Stimulated activated CD8-positive, alpha-beta memory T cell treated with anti-CD3 and anti-CD28 coated beads, Interleukin-15, amount 100 ng/mL, for 4 hours (primary cell): ENCODE measurements at places on chromosomes 11 and 22.

- no peak for DNase-seq
These were observed 458.4 kb upstream of the LRRC4C start for GRCh38 chr11:41917900-41918299.

DNA sequence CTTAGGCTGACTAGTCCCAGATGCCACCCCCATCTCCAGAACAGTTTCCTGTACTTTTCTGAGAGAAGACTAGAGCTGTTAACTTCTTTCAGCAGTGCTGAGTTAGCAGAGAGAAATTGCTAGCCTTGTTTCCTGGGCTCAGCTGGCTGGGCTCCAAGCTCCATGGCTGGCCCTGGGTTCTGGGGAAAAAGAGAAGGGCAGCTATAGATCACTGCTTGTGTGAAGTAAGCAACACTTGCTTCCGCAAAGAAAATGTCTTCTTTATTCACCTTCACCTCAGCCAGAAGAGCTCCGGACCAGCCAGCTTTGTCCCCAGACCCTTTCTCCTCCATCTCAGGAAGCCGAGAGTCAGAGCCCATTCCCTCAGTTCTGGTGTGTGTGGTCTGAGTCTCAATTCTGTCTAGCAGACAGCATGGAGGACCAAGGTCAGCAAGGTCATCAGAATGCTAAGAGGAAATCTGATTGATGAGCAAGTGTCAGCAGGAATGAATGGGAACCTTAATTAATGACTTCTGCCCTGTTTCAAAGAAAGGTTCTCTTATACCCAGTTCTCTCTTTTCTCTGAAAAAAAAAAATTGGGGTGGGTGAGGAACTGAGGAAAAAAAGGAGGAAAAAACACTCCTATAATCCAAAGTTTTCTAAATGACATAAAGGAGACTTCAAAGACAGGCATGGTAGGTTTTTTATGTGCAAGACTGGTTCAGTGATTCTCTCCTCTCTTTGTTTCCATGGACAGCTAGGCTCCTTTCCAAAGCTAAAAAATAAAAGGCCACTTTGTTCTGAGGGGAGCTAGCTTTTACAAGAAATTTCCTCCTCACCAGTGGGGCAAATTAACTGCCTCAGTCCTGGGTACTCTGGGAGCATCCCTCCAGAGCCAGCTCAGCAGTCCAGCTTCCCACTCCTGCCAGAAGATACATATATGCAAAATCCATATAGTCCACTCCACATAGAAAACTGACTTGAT, 63.6 kb upstream of the FAM181B start:
- no peak for DNase-seq

DNA sequence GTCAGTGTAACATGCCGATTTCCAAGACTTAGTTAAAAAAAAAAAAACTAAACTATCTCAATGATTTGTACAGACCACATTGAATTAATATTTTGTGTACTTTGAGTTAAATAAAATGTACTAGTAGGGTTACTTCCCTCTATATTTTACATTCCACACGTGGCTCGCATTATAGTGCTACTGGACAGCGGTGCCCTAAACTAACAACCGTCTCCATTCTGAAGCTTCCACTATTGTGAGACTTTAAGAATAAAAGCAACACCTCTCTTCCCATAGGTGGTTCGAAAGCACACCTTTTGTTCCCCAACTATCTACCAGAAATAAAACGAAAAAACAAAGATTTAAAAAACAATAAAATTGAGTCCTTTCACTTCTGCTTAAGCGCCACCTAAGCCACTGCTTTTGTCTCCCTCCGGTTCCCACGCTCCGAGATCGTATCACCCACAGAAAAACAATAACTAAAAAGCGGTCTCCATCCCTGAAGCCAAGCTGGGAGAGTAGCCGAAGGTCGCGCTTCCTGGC, 380 bp upstream of the TTC17 start:
- no peak for DNase-seq

DNA sequence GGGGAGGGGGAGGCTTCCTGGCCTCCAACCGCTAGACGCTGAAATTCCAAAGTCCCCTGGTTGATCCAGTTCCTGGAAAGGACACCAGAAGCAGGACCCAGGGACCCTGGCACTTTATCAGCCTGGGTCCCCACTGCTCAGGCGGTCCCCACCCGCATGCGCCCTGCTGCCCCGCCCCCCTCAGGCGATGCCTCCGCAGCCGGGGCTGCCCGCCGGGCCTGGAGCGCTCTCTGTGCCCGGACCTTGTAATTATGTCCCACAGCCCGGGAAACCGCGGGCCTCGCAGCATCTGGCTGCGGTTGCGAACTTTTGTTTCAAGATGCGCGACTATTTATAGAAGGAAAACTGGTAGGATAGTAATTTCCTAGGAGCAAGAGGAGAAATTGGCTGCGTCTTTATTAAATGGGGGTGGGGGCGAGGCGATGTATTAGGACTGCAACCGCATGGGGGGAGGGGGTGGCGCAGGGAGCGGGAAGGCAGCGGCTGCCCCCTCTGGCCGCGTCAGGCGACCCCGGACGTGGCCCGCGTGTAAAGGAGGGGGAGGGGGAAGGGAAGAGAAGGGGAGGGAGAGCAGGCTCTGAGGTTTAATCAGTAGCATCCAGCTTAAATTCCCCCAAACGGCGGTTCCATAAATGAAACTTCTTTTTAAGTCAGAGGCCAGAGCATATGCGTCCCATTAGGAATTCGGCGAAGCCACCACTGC, 6.1 kb downstream of the WNT7B start:
- no peak for DNase-seq

GRCh38 chr22:48827268-48827846, 1000.3 kb downstream of the BRD1 start:
- no peak for DNase-seq

DNA sequence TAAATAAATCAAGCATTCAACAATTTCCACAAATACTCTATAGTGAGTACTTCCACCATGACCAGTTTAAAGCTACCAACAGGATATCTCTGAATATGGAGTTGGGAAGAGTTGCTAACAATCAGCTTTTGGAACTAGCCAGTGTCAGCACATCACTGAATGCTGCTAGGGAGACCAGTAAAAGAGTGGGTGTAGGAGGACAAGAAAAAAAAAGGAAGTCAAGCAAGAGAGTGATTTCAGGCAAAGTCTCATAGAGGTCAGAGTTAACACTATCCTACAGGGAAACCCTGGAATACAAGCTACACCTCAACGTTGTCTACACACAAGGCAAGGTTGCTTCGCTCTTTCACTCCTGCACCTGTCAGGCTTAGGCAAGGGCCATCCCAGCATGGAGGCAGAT, 24.2 kb downstream of the EIF3F start:
- no peak for DNase-seq

GRCh38 chr11:84106541-84106940, 820.4 kb upstream of the CCDC90B start:
- no peak for DNase-seq

GRCh38 chr11:65308281-65308891, 6.3 kb upstream of the CDC42EP2 start:
- no peak for DNase-seq

DNA sequence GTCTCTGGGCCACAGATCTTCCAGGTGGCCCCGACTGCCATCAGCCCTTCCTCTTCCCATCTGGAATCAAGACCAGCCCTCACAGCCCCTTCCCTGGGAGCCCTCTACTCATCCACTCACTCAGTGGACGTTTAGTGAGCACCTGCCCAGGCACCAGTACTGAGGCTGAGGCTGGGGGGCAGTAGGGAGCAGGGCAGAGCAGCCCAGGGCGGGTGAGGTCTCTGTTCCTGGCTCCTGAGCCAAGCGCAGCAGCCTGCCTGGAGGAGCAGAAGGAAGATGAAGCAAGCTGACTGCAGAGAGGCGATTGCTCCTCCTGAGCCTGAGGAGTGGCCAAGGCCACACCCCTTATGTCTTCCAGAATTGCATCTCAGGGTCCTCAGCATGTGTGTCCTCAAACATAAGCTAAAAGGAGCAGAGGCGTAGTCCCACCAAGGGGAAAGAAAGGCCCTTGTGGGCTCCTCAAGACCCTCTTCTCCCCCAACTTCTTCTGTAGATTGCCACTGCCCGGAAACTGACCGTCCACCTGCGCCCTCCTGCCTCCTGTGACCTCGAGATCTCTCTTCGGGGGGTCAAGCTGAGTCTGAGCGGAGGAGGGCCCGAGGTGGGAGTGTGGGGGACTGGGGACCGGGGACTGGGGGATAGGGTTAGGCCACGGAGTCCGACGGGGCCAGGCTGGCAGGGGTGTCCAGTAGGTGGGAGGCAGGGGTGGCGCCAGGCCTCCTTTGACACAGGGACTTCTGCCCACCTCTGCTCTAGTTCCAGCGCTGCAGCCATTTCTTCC, 5.8 kb downstream of the MAPK8IP2 start:
- no peak for DNase-seq

DNA sequence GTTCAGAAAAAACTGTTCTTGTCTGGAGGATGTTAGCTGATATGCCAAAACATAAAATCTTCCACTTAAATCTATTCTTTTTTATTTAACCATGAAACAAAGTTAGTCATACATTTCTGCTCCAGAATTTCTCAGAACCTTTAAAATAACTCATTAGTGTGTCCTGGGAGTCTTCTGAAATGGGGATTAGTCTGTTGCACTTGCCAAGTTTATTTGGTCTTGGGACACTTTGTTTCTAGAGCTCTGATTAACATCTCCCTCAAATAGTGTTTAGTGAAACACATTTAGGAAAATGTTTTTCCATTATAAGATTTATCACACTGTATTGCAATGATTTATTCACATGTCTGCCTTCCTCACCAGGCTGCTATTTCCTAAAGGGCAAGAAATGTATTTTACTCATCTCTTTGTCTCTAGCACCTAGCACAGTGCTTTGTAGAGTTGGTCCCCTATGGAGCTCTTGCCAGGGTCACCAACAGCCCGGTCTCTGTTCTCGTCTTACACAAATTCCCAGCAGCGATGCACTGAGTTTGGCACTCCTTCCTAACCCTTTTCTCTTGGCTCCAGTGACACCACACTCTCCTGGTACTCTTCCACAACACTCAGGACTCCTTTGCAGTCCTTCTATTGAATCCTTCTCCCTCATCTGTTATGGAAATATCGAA, 189.2 kb downstream of the CSNK2A3 start:
- DNase-seq, result no peak

DNA sequence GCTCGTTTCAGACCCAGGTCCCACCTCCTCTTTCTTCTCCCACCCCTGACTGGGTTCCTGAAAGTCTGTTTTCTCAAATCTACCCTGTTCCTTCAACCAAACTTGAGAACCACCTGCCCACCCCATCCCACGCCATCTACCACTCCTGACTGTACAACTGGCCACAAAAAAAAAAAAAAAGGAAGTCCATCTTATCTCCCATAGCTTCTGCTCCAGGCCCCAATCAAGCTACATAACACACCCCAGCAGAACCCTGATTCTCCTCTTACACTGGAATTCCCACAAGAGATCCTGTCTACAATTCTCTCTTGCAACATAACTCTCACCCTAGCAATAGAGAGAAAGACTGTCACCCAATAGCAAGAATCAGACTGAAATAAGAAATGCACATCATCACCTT, 39.2 kb upstream of the CHST1 start:
- DNase-seq, result no peak

GRCh38 chr11:100632941-100633452, 54.1 kb upstream of the ARHGAP42 start:
- no peak for DNase-seq

- DNase-seq, result no peak
These were observed 62.3 kb upstream of the ANO5 start for GRCh38 chr11:22130462-22131053.

DNA sequence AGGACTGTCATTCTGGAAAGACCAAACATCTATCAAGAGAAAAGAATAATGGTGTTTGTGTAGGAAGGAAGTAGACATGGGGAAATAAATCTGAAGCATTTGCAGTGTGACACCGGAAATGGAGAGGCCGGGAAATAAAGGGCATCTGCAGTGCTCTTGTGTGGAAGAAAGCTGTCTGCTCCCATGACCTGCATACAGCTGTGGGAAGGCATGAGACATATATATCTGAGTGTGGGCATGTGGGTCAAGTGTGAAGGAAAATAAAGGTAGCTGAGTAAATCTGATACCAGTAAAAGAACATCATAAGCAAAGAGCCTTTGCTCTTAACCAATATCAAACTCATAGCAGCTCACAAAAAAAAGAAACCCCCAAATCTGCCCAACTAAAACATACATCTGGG, 72.1 kb upstream of the OR5AK2 start:
- no peak for DNase-seq

DNA sequence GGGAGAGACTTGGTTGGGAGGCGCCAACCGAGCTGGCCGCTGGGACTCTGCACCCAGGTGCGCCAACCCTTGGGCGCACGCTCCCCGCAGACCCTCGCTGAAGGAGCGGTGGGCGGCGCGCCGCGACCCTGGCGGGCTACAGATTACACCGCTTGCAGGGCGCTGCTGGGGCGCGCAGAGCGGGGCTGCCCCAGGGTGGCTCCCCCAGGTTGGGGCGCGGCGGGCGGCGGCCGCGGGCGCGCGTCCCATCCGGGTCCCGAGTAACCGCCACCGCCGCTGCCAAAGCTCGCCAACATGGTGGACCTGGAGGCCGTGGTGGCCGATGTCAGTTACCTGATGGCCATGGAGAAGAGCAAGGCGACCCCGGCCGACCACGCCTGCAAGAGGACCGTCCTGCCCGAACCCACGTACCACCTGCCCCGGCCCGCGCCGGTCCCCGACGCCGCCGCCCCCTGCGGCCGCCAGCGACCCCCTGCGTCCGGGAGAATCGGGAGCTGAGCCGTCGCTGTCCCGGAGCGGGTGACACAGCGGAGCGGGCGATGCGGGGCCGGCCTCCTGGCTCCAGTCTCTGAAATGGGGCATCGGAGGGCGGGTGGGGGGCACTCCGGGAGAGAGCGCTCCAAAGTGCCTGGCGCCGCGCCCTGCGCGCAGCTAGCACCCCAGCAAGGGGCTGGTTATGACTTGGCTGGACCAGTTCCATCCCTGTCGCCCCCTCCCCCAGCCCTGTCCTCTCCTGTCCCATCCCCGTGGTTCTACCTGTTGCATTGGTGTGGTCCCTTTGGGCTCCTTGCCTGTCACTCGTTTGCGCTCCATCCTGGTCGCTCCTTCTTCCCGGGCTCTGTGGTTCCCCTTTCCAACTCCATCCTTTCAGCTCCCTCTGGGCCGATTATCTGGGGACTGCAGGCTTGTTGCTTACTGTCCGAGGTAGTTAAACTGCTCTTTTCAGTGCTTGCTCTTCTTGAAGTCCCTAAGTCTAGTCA, 143.3 kb upstream of the GRK3 start:
- no peak for DNase-seq

GRCh38 chr11:74686792-74687191, 44.4 kb downstream of the CHRDL2 start:
- no peak for DNase-seq

GRCh38 chr11:132211479-132211878, 841.1 kb downstream of the NTM start:
- no peak for DNase-seq

DNA sequence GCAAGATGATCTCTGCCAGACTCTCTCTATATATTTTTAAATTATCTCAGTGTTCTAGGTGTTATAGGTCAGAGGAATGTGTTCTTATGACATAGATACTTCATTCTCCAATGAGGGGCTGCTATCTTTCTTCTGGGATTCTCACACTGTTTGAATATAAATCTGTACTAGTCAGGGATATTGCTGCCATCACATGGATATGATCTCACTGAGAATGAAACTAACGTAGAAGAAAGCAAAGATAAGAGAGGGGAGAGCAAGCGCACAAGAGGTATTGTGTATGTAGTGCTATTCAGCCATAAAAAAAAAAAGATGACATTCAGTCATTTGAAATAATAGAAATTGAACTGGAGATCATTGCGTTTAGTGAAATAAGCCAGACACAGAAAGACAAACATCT, 42.2 kb upstream of the SLC36A4 start:
- DNase-seq, result no peak
